AG20443 (cell line): ENCODE measurements at places on chromosomes 13 and 19.

- DNase-seq, result no peak
These were observed 15.9 kb downstream of the PGLS start for GRCh38 chr19:17527326-17527725.

- no peak for DNase-seq
These were observed 258.5 kb downstream of the COG6 start for GRCh38 chr13:39913928-39914327.

DNA sequence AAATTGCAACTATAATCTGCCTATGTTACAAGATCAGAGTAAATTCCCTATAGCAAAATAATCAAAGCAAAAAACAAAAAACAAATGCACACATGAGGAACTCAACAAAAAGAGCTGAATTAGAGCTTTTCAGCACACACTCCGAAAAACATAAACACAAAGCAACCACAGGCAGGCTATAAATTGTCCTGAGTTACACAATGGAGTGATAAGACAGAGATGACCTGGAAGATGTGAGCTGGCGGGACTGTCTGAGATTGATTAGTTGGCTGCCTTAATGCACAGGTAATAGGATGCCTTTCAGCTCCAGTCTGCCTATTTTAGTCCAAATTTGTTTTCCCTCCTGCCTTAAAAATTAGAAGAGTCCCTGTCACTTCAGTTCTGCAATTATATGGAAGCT is 159.0 kb upstream of the FNDC3A start:
- no peak for DNase-seq

GRCh38 chr13:75636436-75637180 is 478 bp downstream of the LMO7 start:
- DNase-seq, result peak; percentile 67

- no peak for DNase-seq
These were observed 15.0 kb downstream of the POLR1D start for GRCh38 chr13:27636589-27637288.

- no peak for DNase-seq
These were observed 220.9 kb upstream of the SOX21 start for GRCh38 chr13:94933230-94933751.

DNA sequence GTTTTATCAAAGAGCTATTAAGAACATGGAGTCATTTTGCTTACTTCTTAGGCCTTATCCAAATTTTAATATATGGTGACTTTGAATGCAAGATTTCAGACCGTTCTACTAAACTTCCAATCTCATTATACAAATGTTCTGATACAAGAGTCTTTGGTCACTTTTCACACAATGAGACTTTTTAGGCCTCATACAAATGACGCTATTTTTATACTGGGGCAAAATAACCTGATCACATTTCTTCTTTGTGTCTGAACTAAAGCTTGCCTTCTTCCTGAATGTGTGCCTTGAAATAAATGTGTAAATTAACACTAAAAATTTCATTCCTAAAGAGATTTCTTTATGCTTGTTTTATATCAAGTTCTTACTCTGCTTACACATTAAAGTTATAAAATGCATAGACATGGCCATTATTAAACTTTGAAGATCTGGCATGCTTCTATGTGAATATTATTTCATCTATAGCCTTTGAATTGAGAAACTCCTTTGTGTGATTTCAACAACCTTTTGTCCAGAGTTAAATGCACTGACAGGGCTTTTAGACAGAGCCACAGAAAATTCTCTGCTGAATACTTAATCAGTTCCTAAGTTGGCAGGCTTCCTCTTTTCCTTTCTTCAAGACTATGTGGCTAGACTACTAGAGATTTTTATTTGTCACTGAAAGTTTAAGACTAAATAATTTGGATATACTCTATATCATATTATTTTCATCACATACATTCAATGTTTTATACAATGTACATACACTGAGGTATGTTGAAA is 86.1 kb downstream of the EDNRB start:
- DNase-seq, result no peak

DNA sequence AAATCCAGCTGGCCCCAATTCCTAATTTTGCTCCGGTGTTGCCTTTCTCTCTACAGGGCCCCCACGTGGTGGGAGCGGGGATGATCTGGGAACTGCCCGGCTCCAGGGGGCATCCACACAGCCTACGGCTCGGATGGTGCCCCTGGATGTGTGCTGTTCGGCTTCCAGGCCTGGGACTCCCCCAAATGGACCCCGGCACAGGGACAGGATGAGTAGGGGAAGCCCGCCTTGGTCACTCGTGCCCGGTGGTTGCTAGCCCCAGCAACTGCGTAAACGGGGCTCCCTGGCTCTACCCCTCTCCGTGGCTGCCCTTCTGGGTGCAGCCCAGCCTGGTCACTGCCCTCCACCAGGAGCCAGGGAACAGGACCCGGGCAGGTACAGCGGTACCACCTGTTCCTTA is 111.5 kb downstream of the TEX26 start:
- DNase-seq, result no peak

- no peak for DNase-seq
These were observed 1.7 kb downstream of the AP1M1 start for GRCh38 chr19:16199275-16199932.

- DNase-seq, result peak; percentile 96
These were observed at the start of gene ZNF577 for GRCh38 chr19:51887522-51888498. ZNF577 (minus strand) TSS chr19:51887951; CDS start chr19:51880382, 7,569 bp downstream.

DNA sequence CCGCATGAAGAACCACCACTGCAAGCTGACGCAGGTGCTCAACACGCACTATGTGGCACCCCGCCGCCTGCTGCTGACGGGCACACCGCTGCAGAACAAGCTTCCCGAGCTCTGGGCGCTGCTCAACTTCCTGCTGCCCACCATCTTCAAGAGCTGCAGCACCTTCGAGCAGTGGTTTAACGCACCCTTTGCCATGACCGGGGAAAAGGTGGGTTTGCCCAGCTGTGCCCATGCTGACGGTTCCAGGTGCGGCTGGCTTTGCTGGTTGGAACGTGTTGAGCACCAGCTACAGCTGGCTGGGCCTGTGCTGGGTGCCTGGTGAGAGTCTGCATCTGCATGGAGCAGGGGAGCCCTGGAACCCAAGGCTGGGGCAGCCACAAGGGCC is 60.9 kb downstream of the SMARCA4 start:
- no peak for DNase-seq

- no peak for DNase-seq
These were observed 15.9 kb downstream of the EPN1 start for GRCh38 chr19:55690769-55691545.

DNA sequence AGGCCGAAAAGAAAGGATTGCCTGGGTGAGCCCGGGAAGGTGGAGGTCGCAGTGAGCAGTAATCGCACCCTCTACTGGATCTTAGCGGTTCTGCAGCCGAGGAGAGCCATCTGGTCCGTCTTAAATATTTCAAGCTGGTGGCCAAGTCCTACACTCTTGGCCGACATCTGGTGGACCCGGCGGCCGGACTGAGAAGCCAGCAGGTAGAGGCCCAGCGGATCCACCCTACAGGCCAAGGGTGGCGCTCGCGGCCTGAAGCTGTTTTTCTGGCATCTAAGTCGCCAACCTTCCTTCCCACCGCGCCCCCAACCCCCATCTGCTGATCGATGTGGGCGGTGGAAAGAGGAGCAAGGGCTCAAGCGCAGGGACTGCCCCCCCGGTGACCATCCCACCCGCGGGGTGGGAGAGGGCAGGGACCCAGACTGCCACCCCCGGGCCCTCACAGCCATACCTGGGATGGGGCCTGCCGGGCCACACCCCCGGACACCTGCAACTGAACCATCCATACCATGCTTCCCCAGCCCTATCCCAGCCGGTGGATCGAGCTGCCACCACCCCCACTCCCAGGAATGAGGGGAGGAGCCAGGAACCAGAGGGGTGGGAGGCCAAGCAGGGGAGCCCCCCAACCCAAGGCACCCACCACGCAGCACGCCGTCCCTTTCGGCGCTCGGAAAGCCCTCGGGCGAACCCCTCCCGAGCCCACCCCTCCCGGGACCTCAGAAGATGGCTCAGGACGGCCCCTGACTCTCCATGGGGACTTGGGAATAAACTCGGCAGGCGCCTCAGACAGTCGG is 46.3 kb upstream of the ZNF730 start:
- DNase-seq, result peak; percentile 42

DNA sequence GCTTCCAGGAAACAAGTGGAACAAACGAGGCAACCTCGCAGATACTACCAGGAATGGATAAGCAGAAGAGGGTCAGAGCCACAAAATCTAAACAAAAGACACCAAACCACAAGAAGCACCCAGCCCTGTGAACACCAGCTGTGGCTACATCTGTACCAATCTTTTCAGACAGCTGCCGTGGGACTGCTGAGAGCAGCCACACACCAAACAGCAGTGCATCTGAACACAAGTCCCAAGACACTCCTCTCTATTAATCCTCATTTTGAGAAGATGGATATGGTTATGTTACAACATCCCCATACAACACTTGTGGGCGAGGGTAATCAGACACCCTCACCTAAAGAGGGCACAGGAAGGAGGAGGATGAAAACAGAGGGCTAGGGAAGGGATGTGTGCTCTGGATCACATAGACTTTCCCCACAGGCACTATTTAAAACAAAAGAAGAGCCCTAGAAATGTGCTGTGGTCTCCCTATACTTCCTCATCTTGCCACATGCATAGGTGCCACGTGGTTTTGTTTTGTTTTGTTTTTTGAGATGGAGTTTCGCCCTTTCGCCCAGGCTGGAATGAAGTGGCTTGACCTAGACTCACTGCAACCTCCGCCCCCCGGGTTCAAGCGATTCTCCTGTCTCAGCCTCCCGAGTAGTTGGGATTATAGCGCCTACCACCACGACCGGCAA is 41.6 kb upstream of the ZNF14 start:
- no peak for DNase-seq

DNA sequence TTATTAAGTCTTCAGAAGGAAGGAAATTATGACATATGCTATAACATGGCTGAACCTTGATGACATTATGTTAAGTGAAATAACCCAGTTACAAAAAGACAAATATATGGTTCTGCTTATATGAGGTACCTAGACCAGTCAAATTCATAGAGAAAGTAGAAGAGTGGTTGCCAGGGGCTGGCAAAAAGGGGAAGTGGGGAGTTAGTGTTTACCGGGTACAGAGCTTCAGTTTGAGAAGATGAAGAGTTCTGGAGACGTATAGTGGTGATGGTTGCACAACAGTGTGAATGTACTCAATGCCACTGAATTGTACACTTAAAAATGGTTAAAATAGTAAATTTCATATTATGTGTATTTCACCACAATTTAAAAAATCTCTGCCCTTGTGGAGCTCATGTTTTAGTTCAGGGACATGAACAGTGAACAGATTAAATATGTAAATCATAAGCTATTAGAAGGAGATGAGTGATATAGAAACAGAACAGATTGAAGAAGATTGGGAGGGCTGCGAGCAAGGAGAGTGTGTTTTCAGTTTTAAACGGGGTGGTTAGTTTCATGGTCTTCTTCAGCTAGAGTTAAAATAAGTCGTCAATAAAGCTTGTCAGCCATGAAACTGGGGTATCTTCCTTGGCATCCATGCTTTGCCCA is 355.2 kb downstream of the KCNRG start:
- no peak for DNase-seq

DNA sequence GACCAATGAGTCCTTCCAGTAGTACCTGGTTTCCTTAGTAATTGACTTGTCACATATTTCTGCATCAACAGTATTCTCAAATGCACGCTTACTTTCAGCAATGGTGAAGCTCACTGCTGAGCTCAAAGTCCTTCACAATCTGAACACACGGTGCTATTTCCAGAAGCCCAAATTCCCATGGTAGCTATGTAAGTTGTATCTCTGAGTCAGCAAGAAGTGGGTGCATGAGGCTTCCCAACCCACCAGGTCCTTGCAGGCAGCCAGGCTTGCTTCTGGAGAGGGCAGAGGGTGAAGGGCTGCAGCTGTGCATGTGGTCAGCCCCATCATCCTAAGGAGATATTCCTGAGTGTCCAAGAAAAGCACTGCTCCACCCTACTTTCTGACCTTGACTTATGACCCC is 25.7 kb downstream of the COL4A2 start:
- DNase-seq, result no peak

- DNase-seq, result no peak
These were observed 109.5 kb upstream of the WASF3 start for GRCh38 chr13:26448032-26448431.

DNA sequence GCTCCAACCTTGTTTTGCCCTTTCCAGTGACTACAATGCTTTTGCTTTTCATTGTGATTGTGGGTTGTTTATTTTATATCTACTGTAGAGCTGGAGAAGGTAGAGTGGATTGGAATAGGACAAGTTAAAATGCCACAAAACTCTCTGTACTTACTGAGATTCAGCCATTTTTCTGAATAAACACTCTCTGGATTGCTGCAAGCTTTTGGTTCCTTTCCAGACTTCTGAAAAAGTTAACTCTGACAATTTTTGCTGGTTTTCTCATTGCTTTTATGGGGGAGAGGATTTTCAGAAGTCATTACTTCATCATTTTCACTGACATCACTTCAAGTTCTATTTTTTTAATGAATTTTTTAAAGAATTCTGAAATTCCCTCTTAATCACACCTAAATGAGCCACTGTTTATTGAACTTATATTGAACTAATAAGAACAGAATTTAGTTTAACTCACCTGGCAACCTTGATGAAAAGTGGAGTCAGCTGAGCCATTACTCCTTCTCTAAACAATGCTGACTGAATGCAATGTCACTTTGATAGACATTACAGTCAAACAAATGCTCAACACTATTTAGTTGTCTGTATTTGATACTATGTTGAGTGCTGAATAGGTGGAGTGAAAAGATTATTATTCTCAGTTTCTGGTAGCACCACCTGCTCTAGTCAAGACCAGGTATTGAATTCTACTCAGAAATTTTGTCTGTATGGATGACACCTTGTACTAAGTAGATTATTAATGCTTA is 303.5 kb downstream of the DLEU7 start:
- no peak for DNase-seq

DNA sequence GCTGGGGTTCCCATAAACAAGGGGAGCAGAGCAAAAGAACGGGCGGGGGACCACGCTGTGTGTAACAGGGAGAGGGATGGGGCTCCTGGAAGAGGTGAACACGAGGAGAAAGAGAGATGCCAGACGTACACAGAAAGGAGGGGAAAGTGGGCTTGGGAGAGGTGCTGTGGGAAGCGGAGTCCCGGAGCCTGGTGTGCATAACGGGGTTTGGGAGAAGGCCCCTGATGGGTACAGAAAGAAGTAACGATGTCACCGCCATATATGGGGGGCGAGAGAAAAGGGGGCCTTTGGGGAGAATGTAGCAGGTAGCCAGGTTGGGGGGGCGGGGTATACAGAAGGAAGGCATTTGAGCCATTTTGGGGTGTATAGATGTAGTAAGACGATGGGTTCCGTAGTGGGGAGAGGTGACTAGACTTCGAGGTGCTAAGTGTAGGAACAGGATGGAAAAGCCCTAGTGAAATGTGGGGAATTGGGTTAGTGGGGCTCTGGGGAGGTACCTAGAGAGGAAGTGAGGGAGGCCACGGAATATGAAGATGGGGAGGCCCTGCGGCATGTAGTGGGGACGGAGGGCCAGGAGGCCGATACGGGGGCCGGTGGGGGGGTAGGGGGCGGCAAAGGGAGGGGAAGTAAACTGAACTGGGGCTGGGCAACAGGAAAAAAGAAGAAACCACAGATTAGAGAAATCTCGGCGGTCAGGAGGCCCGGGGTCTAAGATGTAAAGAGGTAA is 787 bp downstream of the ZNF580 start:
- no peak for DNase-seq

GRCh38 chr13:37306778-37307544 is 201.5 kb upstream of the CSNK1A1L start:
- DNase-seq, result peak; percentile 83
